Activated CD8-positive, alpha-beta memory T cell treated with anti-CD3 and anti-CD28 coated beads for 4 hours (primary cell): ENCODE measurements at places on chromosomes 2 and 18.

GRCh38 chr18:63848159-63848558, 39.3 kb upstream of the SERPINB2 start:
- no peak for DNase-seq

DNA sequence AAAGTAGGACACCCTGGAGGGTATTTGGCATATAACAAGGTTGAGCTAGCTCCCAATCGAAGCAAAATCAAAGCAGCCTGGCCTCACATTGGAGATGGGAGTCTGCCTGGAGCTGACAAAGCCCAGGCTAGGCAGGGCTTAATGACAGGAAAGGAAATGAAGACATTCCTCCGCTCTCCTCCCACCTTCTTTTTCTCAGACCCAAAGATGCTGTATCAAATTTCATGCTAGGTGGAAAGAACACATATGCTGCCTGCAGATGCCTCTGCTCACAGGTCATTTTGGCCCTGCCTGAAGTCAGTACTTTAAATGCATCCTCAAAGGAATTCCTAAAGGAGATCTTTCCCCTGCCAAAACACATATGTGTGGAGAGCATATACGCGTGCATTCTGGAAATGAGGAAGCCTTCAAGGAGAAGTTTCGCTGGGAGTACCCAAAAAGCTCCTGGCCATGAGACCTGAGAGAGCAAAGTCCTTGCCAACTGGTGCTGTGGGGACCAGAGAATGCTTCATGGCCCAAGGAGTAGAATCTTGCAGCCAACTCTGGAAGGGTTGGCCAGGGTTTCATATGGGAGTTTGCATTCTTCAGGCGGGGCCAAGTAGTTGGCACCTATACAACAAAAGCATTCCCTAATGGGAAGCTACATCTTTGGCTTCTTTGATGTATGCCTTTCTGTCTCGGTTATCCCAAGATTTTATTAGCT, 88.0 kb downstream of the AQP4 start:
- DNase-seq = no peak

GRCh38 chr18:79910563-79911343, 40.7 kb downstream of the SLC66A2 start:
- no peak for DNase-seq

- DNase-seq = no peak
These were observed 94.8 kb downstream of the EML6 start for GRCh38 chr2:54818226-54818625.

- DNase-seq = no peak
These were observed 34.5 kb upstream of the TSPYL6 start for GRCh38 chr2:54290356-54291025.

GRCh38 chr18:72107647-72108383, 436.3 kb downstream of the CBLN2 start:
- DNase-seq = no peak

DNA sequence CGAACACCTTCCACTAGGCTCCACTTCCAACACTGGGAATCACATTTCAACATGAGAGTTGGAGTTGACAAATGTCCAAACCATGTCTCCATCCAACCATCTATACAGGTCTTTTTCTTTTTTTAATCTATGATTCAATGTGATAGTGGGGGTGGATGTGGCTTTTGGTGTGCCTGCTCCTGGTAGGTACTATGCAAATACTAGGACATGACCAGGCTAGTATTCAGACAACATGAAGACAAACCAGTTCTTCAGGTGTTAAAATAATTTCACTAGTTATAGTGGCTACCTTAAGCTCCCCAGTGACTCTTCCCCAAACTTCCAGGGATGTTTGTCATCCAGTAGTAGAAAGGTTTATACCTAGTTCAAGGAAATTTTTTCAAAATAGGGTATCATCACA, 387.5 kb downstream of the CDH2 start:
- no peak for DNase-seq

DNA sequence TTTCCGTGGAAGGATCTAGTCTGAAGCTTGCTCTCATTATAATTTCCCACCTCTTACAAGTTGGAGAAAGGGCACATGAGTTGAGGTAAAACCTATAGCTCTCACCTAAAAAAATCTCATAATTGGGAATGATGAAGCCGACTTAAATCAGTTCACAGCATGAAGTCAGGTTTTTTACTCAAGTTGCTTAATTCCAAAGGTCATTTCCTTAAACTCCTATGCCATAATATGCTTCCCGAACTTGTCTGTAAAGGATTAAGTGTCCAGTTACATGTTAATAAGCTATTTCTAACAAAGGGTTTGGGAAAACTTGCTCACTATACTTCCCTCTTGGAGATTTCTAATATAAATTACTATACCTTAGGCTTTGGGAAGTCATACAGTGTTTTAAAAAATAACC, 481.2 kb downstream of the NUP35 start:
- no peak for DNase-seq

GRCh38 chr18:28805491-28805890, 628.6 kb upstream of the CDH2 start:
- DNase-seq = no peak

GRCh38 chr2:37652199-37652640, 19.2 kb downstream of the CDC42EP3 start:
- no peak for DNase-seq

GRCh38 chr2:83844490-83844889, 614.6 kb downstream of the SUCLG1 start:
- no peak for DNase-seq

DNA sequence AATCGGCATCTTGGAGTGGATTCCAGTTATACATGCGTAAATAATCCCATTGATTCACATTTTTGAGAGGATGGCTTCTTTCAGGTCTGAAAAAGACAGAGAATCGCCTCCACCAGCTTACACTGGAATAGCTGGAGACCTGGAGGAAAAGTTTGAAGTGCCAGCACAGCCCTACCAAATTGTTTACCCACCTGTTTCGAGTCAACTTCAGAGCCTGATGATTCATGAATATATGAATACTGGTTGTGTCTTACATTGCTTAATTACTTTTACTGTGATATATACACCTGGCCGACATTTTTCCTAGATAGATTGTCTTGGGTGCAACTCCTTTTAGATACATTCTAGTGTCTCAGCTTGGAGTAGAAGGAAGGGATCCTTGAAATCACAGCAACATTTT, 335 bp upstream of the NCKAP5 start:
- no peak for DNase-seq

DNA sequence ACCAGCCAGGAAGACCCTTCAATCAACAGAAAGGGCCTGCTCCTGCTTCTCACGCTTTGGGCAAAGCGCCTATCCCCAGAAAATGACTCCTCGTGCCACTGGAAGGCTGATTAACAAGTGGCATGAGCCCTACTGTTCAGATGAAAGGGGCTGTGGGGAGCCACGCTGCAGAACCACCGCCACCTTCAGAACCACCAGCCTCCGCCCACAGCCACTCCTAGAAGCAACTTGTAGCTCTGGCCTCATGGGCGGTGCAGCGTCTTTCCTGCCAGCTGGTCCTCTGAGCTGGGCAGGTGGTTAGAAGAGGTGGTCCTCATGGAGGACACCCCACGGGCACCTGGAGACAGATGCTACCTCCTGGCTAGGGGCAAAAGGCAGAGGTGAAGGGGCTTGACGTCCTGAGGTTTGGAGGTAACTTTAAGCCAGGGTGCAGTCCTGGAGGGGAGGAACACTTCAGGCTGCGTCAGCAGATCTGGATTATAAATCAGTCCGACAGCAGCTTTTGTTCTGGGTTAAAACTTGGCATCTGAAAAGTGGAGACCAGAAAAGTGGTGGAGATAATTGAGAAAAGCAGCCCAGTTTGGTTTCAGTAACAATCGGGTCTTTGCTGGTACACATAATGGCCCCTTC, 861 bp upstream of the SEMA4C start:
- peak; percentile 52 for DNase-seq

DNA sequence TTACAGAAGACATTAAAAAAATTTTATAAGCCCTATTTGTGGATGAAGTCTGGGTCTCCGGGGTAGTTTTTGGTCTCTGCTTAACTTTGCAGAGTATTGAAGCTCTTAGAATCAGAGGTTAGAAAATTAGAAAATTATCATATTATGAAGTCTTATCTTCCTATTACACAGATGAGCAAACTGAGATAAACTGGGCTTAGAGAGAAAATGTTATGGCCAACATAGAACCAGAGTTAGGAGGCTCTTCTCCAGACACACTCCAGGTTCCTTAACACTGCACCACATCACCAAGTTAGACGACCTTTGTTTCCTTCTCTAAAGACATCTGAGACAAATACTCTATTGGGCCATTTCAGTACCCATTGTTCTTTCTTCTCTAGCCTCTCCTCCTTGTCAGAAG, 36.7 kb upstream of the NEB start:
- no peak for DNase-seq

GRCh38 chr2:50509852-50510251, 522.1 kb downstream of the NRXN1 start:
- DNase-seq = no peak

GRCh38 chr2:219596954-219597551, 604 bp upstream of the STK11IP start:
- DNase-seq = no peak

DNA sequence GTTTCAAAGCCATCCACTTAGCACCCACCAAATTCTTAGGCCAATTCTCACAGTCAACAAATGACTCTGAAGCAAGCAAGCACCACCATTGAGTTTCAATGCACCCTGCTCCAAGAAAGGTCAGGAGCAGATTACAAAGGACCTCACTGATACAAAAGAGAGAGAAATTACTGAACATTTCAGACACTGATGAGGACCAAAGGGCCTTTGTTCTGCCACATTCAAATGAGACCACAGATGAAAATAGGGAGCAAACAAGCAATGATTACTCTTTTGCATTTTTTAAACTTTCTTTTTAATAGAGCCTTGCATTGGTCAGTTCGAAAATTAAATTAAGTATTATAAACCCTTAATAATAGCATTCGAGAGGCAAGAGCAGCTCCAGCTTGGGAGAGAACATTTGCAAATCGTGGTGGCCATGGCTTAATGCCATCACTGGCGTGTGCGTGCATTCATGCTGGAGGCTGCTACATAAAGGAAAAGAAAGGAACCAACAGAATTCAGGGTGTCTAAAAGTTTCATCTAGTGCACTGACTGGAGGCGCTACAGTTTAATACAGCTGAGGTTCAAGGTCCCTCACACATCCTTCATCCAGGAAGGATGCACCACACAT, 87.5 kb downstream of the KLF7 start:
- DNase-seq = no peak

- DNase-seq = no peak
These were observed 28.0 kb downstream of the UBE2E3 start for GRCh38 chr2:181008407-181008806.
